ENCODE measurements at places on chromosomes 6 and 20.
A peak's percentile ranks its signal among the peaks of the same experiment; 100 is the strongest.

GRCh38 chr20:9279918-9280401 lies 211.1 kb downstream of the PLCB4 start:
- DNase-seq: no peak

GRCh38 chr6:140276133-140276532 lies 901.7 kb upstream of the CITED2 start:
- no peak for DNase-seq

DNA sequence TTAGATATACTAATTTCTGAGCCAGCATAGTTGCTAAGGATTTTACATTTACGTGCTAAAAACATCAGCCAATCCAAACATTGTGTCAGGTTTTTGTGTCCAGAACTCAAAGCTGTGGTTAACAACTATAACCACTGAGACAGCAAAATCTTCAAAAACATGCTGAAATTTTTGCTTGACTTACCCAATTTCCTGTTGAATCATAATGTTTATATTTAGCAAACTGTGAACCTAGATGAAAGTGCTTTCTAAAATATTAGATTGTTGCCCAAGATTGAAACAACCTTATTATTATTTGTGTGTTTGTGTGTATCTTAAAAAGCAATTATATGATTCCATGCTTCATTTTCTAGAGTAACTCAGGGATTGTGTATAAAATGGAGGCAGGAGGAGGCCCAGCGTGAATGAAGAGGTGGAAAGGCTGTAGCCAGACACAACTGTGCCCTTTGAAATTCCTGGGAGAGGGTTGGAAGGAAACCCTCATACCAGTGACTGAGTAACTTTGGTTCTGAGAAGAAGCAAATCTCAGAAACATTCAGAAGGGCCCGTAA lies 48.0 kb downstream of the ARMC2 start:
- DNase-seq: no peak

DNA sequence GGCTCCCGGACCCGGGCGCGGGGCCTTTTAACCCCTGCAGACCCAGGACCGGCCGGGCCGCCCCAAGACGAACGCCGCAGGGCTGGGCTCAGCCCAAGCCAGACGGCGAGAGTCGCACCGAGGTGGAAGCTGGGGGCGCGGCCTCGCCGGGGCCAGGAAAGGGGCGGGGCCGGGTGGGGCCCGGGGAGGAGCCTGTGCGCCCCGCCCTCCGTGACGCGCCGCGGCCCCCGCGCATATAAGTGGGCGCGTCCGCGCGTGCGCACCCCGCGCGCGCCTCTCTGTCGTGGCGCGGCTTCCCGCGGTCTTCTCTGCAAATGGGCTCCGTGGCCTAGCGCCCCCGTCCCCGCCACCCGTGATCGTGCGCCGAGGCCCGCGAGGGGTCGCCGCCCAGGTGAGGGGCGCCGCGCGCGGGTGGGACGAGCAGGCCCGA lies at the start of gene PPDPF:
PPDPF (plus strand) TSS at position 262 of the 430 bp plus-strand sequence. CDS start 544 bp downstream, outside the sequence.
- DNase-seq: peak; percentile 71

DNA sequence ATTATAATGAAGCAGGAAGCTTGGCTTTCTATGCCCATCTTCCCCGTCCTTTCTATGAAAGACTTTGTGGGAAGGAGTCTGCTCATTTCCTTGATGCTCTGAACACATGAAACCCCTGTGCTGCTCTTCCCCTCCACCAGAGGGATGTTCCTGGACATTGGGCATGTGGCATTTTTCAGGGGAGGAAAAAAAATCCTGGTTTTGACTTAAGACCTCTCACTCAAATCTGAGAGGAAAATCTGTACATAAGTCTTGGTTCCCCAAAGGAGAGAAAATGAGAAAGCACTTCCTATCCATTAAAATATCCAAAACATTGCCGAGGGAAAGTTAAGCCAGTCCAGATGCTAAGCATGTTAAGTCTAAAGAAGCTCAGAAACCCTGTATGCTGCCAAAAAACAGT lies 393.0 kb downstream of the PAX1 start:
- no peak for DNase-seq

DNA sequence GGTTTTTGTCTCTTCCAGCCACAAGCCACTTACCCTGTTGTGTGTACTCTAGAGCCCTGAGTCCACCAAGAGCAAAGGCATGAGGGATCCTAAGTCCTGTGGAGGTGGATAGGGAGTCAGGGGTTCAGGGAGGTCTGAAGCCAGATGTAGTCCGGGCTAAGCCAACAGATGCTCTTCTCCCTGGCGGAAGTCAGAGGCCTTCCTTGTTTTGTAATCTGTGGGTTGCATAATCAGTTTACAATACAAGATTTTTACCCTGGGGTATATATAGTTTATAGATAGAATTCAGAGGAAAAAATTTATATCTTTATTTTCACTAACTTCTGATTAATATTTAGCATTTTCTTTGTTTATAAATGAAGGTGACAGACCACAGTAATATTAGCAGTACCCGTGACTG lies 9.2 kb downstream of the LAMP5 start:
- no peak for DNase-seq

DNA sequence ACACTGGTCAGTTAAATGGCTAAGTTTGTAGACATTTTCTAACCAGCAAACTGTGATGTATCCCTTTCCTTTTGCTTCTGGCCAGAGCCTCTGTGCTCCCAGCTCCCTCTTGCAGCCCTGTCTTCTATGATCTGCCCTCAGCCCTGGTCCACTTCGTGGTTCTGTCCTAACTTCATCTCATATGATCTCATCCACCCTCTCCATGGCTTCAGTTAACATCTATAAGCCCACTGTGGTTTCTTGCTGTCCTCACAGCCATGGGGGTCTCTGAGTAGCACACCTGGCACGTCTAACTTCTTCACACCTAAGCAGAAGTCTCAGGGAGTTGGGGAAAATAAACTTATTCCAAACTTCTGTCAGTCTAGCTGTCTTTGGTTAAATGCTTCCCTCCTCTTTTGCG lies 81.8 kb downstream of the IRF4 start:
- DNase-seq: no peak

DNA sequence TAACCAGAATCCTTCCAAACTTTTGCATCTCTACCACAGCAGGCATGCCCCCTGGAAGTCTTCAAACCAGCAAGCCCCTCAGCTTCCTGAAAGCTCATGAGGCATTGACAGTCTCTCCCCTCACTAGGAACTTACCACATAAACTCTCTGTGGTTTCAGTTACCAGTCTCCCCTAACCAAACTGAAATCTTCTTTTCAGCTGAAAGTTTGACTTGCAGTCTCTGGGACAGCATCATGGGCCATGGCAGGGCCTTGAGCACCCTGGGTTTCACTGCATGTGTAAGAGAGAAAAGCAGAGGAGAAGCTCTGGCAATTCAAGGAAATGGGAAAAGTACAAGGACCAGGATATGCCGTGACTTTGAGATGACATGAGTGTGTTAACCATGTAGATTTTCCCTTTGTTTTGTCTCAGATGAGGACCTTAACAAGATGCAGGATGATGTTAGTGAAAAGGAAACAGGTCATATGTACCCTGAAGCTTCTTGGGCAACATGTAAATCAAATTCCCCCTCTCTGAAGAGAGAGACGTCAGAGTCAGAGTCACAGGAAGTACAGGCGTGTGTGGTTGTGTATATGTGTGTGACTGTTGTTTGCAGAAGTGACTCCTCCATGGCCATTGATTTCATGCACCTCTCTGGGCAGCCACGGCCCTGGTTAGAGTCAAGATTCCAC lies 106.3 kb downstream of the TNFRSF21 start:
- DNase-seq: no peak

- no peak for DNase-seq
These were observed 85.2 kb downstream of the SMLR1 start for GRCh38 chr6:130912434-130912833.

GRCh38 chr6:119350952-119351372 lies 1.4 kb upstream of the MAN1A1 start:
- DNase-seq: no peak

GRCh38 chr6:161439093-161439492 lies 165.2 kb upstream of the AGPAT4 start:
- no peak for DNase-seq

DNA sequence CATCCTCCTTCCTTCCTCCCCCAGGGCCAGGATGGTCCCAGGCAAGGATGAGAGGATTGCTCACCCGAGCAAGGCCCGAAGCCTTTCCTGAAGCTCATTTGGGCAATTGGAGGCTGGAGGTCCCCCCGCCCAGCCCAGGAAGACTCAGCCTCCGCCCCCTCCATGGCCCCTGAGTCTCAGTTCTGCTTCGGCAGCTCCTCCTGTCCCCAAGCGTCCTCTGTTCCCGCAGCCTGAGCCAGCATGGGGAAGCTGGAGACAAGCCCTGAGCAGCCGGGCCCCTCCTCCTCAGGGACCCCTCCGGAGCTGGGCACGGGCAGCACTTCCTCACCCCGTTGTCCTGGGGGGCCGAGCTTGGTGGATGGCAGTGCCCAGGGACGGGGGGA lies 26.0 kb downstream of the SLC17A9 start:
- DNase-seq: no peak

DNA sequence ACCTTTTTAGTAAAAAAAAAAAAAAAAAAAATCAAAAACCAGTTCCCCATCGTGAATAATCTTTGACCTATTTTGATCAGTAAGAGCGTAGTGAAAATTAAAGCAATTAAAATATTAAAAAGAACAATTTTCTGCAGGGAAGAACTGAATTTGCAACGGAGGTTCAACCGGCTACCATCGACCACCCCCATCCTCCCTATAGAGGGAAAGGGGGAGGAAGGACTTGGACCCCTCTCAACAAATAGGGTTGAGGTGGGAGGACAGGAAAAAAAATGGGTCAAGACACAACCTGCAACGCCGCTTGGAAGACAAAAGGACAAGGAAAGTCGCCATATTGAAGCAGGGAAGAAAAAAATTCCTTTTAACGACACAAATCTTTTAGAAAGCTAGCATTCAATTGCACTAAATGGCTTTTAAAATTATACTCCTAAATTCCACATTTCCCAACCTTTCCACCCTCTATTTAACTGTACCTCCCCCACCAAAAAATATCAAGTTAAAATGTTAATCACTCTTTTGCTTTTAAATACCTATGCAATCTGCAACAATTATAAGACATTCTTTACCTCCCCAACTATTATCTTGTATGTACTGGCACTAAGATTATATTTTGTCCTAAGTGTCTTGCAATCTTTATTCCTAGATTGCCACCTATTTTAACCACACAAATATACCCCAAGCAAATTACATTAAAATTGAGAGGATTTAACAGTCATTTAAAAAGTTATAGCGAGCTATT lies 1.7 kb downstream of the PPP1R10 start:
- DNase-seq: no peak

DNA sequence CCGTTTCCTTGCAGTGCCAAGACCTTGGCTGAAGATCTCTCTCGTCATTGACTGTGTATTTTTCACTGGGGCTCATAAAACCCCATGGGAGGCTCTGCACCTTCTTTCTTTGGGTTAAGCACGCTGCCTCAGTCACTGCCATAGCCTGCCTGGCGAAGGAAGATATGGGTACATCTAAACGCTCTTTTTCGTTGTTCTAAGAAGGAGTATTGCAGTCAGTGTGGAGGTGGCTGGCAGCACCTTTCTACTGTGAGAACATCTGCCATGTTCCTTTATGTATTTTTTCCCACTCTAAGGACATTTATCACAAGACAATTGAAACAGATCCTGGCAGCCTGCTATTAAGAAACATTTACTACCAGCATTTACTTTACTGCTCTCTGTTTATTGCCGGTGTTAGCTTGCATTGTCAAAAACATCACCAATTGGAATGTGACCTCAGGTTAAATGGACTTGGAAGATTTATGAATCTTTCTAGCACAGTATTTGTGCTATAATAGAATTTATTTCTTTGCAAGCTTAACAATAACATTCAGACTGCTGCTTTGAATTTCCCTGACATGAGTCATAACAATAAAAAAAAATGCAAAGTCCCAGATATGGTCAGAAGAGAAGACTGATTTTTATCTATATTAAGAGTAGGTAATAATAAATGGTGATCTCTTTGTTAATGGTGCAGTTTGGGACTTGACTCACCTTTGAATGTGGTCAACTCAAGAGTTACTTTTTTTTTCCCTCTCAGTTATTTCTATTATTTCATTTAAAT lies 62.2 kb upstream of the CLDN20 start:
- DNase-seq: no peak

DNA sequence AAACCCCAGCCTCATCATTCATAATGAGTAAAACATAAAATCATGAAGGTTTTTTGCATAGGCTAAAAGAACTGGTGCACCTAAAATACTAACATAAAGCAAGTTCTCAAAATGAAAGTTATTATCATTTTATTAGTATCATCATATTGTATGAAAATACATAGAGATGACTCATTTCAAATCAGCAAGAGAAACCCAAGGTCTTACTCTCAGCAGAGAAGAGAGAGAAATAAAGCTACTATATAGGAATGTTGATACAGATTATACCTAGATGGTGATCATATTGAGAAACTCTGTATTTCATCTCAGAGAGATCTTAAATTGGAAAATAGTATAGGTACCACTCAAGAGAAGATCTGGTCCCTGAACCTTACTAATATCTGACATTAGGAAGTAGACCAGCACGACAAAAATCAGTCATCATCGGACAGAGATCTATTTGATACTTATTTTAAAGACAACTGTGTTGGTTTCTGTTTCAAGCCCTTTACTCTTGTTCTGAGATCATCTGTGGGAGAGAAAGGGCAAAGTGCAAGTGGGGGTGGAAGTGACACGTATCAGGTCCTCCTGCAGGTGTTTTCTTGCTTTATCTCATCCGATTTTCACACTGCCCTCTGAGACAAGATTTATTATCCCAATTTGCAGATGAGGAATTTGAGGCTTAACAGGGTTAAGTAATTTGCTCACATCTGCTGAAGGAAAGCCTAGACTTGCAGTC lies 532.3 kb downstream of the MAFB start:
- no peak for DNase-seq

DNA sequence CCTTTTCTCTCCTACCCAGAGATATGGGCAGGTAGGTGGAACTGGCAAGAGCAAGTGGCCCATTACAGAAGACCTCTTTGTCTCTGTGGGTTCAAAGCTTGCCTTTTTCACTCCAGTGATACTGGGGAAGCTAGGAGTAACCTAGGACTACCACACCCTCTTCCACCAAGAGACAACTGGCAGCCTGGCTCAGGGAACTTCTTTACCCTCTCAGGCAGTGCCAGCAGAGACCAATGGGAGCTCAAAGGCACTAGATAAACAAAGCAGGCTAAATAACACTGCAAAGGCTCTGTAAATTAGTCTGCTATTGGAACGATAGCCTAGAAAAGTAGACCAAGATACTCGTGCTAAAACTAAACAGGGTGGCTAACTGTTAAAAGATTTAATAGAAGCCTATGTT lies 32.1 kb downstream of the ATRN start:
- DNase-seq: no peak

GRCh38 chr6:127518710-127519468 lies at the start of gene MTCL3:
TSS of gene MTCL3 (minus strand) at chr6:127519335.
- peak; percentile 53 for DNase-seq

GRCh38 chr6:50030777-50031562 lies 9.2 kb upstream of the DEFB110 start:
- DNase-seq: no peak
